Left renal cortex interstitium (tissue), 4 donors: ENCODE measurements at places on chromosomes 5 and 9. TPM values are rescaled to one million over a fixed set of nuclear protein-coding genes. Genes with fewer than 3 reads are reported as not detected.

DNA sequence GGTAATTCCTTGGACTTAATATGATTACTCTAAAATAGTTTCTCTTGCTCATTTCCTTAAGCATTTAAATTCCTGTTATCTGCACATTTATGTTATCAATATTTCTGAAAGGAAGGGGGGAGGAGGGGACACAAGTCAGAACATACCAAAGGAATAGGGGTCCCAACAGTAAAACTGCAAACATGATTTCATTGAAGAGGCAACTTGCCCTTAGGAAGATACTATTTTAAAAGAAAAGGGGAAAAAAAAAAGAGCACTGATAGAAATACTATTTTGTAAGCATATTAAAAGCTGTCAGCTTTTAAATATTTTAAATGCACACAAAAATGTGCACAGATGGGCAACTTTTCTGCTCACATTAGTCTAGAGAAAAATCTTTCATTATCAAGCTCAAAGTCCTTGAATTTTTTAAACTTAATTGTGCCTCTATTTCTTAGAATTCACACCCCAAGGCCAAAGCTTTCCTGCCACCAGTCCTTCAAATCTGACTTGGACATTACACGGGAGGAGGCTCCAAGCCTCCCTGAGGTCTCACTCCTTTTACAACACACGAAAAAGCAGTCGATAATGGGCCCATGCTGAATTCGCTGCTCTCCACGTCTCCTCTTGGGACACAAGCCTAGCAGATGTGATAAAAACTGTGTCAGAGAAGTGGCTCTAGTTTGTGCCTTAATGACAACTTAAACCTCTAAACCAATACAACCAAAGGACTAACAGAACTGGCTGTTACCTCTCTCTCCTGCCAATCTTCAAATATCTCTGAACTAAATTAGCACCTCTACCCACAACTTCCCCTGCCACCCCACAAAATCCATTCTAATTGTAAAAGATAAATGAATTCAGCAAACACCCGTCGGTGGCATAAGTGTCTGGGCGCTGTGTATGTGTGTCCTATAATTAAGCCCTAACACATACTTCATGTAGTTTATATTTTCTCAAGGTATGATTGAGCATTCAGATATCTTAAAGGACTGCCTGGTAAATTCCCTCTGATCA is 154.3 kb downstream of the DENND1A start:
- DNase-seq: no peak

DNA sequence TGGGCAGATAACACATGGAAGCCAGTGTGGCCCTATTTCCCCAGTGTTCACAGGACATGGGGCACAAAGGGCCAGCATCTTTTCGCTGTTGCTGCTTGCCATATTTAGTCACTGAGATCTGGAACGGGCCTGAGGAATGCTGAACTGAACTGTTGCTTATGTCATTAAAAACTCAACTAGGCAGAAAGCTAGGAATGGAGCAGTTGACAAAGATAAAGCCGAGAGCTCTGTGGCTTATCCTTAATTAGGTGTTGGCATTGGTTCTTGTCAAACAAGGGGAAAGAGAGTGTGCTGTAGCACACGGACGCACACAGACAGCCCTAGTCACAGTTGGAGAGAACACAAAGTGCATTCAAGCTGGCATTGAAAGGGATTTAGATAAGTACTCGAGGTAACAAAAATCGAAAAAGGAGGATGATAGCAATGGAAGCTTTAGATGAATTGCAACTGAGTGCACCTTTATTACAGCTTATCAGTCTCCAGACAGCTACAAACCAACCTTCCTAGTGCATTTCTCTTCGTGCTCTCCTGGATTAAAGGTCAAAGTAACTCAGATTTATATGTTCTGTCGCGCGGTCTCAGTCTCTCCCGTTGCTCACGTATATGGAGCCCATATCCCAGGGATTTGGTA is 450.2 kb upstream of the ZNF608 start:
- DNase-seq: no peak

- DNase-seq: no peak
Measured at GRCh38 chr9:30796764-30797163, 1587.7 kb upstream of the ACO1 start.

GRCh38 chr9:8962084-8962483 is 1162.5 kb upstream of the DMAC1 start:
- DNase-seq: no peak

GRCh38 chr9:89317282-89317681 is 1.0 kb upstream of the SECISBP2 start:
- no peak for DNase-seq

Gene OLFML2A
- 20.6 TPM for polyA plus RNA-seq

DNA sequence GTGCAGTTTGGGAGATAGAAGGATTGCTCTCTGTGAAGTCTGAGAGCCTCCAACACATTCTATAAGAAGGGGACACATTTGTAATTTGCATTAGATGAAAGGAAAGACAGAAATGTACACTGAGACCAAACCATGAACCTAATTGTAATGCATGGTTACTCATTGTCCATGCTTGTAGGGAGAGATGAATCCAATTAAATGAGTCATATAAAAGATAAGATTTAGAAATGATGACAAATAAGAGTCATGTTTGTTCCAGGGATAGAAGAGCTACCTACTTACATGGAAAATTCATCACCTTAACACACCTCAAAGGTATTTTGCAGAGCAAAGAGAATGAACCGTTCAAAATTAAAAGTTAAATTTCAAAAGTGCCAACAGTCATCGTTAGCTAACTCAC is 85.1 kb downstream of the FBXL7 start:
- no peak for DNase-seq

DNA sequence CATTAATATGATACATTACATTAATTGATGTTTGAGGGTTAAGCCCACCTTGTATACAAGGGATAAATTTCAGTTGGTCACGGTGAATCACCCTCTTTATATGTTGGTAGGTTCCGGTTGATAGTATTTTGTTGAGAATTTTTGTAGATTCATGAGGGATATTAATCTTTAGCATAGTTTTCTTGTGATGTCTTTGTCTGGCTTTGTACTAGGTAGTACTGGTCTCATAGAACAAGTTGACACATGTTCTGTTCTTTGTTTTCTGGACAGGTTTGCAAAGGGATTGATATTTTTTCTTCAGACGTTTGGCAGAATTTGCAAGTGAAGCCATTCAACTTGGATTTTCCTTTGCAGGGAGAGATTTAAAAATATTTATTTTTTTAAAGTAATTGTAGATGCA is 49.1 kb upstream of the CLK4 start:
- no peak for DNase-seq

GRCh38 chr9:109399258-109399767 is 78.5 kb upstream of the EPB41L4B start:
- no peak for DNase-seq

GRCh38 chr5:112628214-112628980 is 109.3 kb upstream of the APC start:
- DNase-seq: no peak
